ENCODE measurements at places on chromosomes 16 and 17.

GRCh38 chr17:851924-852323 is 69.8 kb downstream of the MRM3 start:
- no peak for DNase-seq

GRCh38 chr16:4826980-4827379 is 20.1 kb downstream of the GLYR1 start:
- DNase-seq = no peak

DNA sequence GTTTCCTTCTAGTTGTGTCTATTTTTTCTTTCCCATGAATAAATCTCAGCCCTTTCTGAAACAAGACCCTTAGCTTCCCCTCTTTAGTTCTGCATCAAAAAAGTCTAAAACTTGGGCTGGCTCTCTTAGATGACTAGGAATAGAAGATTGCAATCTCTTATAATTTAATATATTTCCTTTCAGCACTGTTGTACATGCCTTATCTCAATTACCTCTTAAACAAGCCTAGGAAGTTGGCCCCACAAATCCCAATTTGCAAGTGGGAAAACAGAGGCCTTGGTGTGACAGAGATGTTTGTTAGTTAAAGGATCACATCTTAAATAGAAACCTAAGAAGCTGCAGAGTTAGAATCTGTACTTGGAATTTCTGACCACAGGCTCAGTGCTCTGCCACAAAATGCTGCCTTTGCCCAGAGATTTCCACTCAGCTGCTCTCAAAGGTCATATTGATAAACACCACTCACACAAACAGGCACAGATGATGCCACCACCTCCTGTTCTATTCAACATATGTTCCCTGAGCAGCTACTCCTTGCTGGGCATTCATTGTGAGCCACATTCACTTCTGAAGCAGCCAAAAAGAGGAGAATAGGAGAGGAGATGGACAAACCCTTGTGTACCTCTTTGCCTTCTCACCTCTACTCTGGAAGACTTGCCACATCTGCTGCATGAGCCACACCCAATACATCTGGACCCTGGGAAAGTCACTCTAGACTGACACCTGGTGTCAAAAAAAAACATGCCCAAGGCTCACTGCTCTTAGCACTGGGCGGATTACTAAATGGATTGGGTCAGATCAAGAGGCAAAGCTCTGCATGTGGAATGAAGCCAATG is 5.5 kb downstream of the CCDC182 start:
- DNase-seq = no peak

GRCh38 chr17:10668775-10669174 is 11.7 kb upstream of the MYH3 start:
- no peak for DNase-seq

- no peak for DNase-seq
Measured at GRCh38 chr16:53224951-53225533, 170.3 kb downstream of the CHD9 start.

DNA sequence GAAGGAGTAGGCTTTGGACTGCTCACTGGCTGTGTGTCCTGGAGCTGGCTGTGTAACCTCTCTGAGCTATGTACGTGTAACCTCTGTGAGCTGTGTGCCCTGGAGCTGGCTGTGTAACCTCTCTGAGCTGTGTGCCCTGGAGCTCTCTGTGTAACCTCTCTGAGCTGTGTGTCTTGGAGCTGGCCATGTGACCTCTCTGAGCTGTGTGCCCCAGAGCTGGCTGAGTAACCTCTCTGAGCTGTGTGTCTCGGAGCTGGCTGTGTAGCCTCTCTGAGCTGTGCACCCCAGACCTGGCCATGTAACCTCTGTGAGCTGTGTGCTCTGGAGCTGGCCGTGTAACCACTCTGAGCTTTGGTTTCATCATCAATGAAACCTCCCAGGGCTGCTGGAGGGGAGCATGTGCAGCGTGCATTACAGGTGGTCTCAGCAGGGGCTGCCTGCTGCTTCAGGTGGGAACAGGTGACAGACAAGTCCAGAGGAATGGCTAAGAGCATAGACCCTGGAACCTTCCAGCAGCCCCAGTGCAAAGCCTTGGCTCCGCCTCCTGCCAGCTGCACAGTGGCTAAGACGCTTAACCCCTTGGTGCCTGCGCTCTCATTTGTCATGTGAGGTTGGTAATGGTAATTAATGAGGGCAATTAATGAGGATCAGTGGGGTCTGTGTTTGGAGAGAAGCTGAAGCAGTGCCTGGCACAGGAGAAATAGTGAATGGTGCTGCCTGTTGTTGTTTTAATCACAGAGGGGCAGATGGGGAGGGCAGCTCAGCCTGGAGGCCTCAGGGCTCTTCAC is 86.7 kb downstream of the KATNIP start:
- DNase-seq = no peak

- no peak for DNase-seq
Measured at GRCh38 chr16:23016368-23016767, 132.9 kb downstream of the USP31 start.

GRCh38 chr17:50297407-50297865 is 23.2 kb downstream of the TMEM92 start:
- peak; percentile 87 for DNase-seq

DNA sequence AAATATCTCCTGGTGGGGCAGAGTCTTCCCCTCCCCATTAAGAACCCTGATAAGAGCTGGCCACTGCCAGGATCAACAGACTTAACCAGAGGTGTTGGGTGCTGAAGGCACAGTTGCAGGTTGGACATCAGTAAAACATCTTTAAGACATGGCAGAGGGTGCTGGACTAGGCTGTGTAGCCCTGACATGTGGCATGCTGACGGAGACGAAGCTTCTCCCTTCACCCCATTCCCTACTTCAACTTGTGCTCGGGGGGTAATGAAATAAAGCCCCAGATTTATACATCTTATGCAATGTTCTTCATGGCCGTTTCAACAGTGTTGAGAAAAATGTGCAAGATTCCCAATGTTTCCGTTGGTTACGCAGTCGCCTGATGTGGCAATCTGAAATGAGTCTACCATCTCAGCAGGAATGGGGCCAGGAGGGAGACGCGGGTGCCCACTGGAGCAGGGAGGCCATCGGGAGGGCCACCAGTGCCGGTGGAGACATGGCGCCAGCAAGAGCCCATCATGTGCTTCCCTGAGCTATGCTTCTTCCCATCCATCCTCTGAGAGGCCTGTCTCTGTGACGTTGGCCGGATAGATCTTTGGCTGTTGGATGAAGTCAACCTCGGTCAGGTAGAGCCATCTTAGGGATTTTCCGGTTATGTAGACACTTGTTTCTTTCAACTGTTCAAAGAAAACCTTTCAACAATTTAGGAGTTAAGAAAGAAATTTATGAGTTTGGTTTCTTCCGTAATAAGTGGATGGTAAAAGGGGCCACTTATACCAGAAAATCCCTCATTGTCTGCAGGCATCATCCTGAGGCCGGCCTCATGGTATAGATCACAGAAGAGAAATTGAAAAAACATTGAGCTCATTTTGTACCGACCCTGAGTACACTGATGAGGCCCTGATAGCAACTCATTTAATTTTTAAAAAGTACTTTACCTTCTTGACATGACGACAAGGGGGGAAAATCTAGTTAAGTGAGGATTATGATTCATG is 6.4 kb downstream of the IRF8 start:
- DNase-seq = no peak
